Placental epithelial cell (primary cell): ENCODE measurements at places on chromosomes 12 and 14. TPM values are rescaled to one million over a fixed set of nuclear protein-coding genes. Genes with fewer than 3 reads are reported as not detected.

The REC8 gene
- total RNA-seq: 14.2 and 15.7 TPM in 2 replicates

The TCL1B gene
- total RNA-seq: not detected in 2 replicates

The CCDC198 gene
- total RNA-seq: not detected in 2 replicates

The STAC3 gene
- 0.39 TPM in 1 of 2 replicates, not detected in the other for total RNA-seq
